Upper lobe of right lung (tissue), 1 donor: ENCODE measurements at places on chromosomes 2 and 18. TPM values are rescaled to one million over a fixed set of nuclear protein-coding genes. Genes with fewer than 3 reads are reported as not detected.

EFEMP1 gene
- 301 TPM for total RNA-seq

ARHGAP15 gene
- total RNA-seq: 19.2 TPM

GPR17 gene
- 0.49 TPM for total RNA-seq

MPP4 gene
- 0.17 TPM for total RNA-seq

KCNG2 gene
- total RNA-seq: 0.46 TPM

CD28 gene
- total RNA-seq: 2.5 TPM

LOXHD1 gene
- total RNA-seq: 2.7 TPM

NAT8 gene
- not detected for total RNA-seq

AMER3 gene
- not detected for total RNA-seq

LCT gene
- not detected for total RNA-seq

CREG2 gene
- not detected for total RNA-seq

GRCh38 chr2:27133195-27133875 lies 1.1 kb downstream of the PREB start:
- H3K27ac ChIP-seq: peak overlapping the region; percentile 93
- peaks cover 13% of the 10 kb centered on the region for H3K4me1 ChIP-seq
- no peak for DNase-seq
- peaks cover 26% of the 10 kb centered on the region for H3K36me3 ChIP-seq
- H3K4me3 ChIP-seq: peak overlapping the region; percentile 99

- DNase-seq: no peak
- H3K4me1 ChIP-seq: no peaks in the 10 kb centered on the region
- peaks cover 7% of the 10 kb centered on the region for H3K27me3 ChIP-seq
- H3K4me3 ChIP-seq: no peak overlapping the region
- H3K27ac ChIP-seq: no peak overlapping the region
- H3K36me3 ChIP-seq: no peaks in the 10 kb centered on the region
Measured at GRCh38 chr18:78766651-78767533, 212.7 kb upstream of the SALL3 start.

DNA sequence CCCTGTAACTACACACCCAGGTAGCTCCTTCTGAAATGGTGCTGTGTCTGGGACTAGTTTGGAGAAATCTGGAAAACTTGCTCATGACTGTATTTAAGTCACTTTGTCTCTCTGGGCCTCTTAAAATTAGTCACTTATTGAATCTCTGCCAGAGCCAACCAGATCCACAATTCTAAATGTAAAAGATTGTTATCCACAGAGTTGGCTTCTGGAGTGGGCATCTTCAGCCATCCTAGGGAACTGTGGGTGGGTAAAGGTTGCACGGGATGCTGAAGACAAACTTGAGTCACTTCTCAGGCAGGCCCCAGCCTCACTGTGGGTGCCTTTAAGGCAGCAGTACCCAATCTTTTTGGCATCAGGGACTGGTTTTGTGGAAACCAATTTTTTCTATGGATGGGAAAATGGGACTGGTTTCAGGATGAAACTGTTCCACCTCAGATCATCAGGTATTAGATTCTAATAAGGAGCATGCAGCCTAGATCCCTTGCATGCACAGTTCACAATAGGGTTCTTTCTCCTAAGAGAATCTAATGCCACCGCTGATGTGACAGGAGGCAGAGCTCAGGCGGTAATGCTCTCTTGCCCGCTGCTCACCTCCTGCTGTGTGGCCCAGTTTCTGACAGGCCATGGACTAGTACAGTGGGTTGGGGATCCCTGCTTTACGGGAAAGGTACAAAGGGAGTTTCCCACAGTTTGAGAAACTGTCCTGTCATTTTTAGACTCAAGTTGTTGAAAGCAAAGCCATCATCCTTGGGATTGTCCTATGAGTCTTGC lies 98.3 kb upstream of the SPRED2 start:
- no peak overlapping the region for H3K27ac ChIP-seq
- no peaks in the 10 kb centered on the region for H3K36me3 ChIP-seq
- no peak overlapping the region for H3K4me3 ChIP-seq

DNA sequence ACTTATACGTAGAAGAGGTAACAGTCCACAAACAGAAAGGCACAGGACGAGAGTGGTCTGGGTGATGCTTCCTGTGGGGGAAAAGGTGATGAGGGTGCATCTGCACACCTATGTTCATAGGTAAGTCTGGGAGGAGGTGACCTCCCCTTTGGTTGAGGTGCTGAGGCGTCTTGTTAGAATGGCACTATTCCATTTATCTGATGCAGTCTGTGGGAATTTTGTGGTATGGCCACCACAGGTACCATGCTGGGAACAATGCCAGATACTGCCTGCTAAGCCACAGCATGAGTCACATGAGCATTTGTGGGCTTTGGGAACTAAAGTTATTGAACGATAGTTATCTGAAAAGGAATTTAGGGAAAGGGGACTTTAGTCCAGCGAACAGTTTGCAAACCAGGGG lies 27.9 kb downstream of the IL37 start:
- no peaks in the 10 kb centered on the region for H3K36me3 ChIP-seq
- H3K4me1 ChIP-seq: no peaks in the 10 kb centered on the region
- no peak overlapping the region for H3K4me3 ChIP-seq
- no peak overlapping the region for H3K27ac ChIP-seq
- no peak for DNase-seq

GRCh38 chr2:213834331-213834730 lies 550.1 kb downstream of the SPAG16 start:
- no peaks in the 10 kb centered on the region for H3K4me1 ChIP-seq
- H3K4me3 ChIP-seq: no peak overlapping the region
- no peaks in the 10 kb centered on the region for H3K36me3 ChIP-seq
- no peak for DNase-seq
- no peak overlapping the region for H3K27ac ChIP-seq

DNA sequence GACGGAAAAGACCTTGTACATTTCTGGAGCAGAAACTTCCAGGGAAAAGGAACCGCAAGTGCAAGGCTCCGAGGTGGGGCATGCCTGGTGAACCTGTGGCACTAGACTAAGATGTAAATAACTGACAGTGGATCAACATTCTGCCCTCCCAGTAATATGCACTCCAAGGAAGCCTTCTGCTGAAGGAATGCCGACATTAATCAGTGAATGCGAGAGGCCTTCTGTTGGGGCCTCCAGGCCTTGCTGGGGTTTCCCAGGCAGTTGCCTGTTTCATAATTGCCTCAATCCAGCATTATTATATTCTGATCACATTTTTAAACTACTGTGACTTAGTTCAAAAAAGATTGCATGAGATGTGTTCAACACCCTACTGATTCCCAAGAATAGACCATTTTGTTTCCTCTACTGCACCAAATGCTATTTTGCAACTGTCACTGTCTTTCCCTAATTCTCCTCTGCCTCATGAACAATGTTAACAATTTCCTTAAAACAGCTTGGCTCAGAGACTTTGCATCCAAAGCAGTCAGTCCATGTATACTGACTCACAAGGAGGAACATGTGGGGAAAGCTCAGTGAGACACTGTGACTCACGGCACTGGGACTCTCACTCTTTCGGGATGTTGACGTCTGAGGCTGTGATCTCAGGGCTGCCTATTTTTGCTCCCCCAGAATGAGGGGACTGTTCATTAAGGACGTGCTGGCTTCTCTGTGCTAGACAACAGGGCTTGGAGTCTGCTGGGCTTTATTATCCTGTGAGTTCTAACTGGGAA lies 10.5 kb upstream of the DSG2 start:
- H3K27ac ChIP-seq: no peak overlapping the region
- no peaks in the 10 kb centered on the region for H3K4me1 ChIP-seq
- DNase-seq: no peak
- H3K4me3 ChIP-seq: no peak overlapping the region
- H3K36me3 ChIP-seq: no peaks in the 10 kb centered on the region

DNA sequence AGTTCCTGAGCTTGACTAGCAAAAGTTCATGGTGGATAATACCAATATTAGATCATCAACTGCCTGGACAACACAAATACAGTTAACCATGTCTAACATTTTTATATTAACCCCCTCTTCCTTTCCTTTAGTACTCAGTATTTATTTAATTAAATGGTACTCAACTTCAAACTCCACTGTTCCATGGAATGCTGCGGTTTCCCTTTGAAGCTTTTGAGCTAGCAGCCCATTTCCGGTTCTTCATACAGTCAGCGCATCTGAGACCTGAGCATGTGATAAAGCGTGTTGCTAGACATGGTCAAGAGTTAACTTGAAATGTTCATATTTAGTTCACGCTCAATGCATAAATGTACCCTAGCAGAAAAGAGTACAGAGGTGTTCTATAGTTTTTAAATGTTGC lies 278.4 kb downstream of the ALPK2 start:
- peaks cover 5% of the 10 kb centered on the region for H3K4me1 ChIP-seq
- DNase-seq: no peak
- no peak overlapping the region for H3K27ac ChIP-seq
- no peaks in the 10 kb centered on the region for H3K27me3 ChIP-seq
- H3K4me3 ChIP-seq: no peak overlapping the region

DNA sequence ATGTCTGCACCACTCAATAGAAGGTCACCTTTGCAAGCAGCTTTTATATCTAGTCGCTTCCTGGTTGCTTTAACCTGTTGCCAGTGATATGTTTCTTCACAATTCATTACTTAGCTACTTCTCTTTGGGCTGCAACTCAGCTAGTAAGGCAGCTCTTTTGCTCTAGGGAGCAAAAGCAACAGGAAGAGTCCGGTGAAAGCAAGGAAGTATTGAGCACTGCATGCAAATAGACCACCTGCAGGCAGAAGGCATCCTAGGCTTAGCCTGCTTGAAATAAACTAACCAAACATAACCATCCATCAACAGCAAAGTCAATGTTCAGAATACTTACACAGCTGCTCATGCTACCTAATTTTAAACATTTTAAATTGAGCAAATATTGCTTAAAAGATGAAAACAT lies 529.2 kb upstream of the LINC00305 start:
- no peaks in the 10 kb centered on the region for H3K27me3 ChIP-seq
- no peak overlapping the region for H3K27ac ChIP-seq
- no peak overlapping the region for H3K4me3 ChIP-seq
- no peak for DNase-seq
- H3K4me1 ChIP-seq: no peaks in the 10 kb centered on the region

- H3K27ac ChIP-seq: no peak overlapping the region
- H3K4me1 ChIP-seq: peaks cover 11% of the 10 kb centered on the region
- H3K36me3 ChIP-seq: no peaks in the 10 kb centered on the region
- no peaks in the 10 kb centered on the region for H3K27me3 ChIP-seq
Measured at GRCh38 chr18:9079818-9080528, 22.5 kb upstream of the NDUFV2 start.

GRCh38 chr2:17470855-17471641 lies 47.2 kb downstream of the RAD51AP2 start:
- no peak overlapping the region for H3K27ac ChIP-seq
- no peaks in the 10 kb centered on the region for H3K4me1 ChIP-seq
- no peak for DNase-seq
- no peaks in the 10 kb centered on the region for H3K27me3 ChIP-seq
- no peak overlapping the region for H3K4me3 ChIP-seq
- H3K36me3 ChIP-seq: no peaks in the 10 kb centered on the region

GRCh38 chr2:30272761-30273573 lies 41.6 kb downstream of the LBH start:
- H3K27ac ChIP-seq: no peak overlapping the region
- peaks cover 23% of the 10 kb centered on the region for H3K4me1 ChIP-seq
- DNase-seq: no peak
- no peaks in the 10 kb centered on the region for H3K36me3 ChIP-seq
- no peaks in the 10 kb centered on the region for H3K27me3 ChIP-seq
- no peak overlapping the region for H3K4me3 ChIP-seq

DNA sequence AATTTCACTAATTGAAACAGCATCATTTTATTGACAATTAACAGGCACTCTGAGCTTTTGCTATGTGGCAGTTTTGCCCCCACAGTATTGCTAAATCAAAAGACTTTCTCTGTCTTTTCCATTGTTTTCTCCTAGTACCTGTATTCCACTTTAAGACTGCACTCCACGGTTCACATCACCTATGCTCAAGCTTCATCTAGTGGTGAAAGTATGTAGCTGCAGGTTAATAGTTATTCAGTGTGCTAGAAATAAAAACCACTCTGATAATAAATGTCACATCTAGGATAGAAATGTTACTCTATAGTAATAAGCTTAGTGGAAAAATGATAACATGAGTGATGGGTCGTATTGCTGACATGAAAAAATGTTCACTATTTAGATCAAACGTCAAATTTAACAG lies 24.6 kb downstream of the ARL6IP6 start:
- H3K27me3 ChIP-seq: no peaks in the 10 kb centered on the region
- H3K4me3 ChIP-seq: no peak overlapping the region
- no peaks in the 10 kb centered on the region for H3K4me1 ChIP-seq

GRCh38 chr2:213834746-213835145 lies 550.5 kb downstream of the SPAG16 start:
- H3K27me3 ChIP-seq: no peaks in the 10 kb centered on the region
- no peak for DNase-seq
- H3K27ac ChIP-seq: no peak overlapping the region

- no peak overlapping the region for H3K4me3 ChIP-seq
- H3K36me3 ChIP-seq: no peaks in the 10 kb centered on the region
- no peaks in the 10 kb centered on the region for H3K27me3 ChIP-seq
- DNase-seq: no peak
- no peaks in the 10 kb centered on the region for H3K4me1 ChIP-seq
- H3K27ac ChIP-seq: no peak overlapping the region
Measured at GRCh38 chr2:221600388-221600787, 28.3 kb upstream of the EPHA4 start.

DNA sequence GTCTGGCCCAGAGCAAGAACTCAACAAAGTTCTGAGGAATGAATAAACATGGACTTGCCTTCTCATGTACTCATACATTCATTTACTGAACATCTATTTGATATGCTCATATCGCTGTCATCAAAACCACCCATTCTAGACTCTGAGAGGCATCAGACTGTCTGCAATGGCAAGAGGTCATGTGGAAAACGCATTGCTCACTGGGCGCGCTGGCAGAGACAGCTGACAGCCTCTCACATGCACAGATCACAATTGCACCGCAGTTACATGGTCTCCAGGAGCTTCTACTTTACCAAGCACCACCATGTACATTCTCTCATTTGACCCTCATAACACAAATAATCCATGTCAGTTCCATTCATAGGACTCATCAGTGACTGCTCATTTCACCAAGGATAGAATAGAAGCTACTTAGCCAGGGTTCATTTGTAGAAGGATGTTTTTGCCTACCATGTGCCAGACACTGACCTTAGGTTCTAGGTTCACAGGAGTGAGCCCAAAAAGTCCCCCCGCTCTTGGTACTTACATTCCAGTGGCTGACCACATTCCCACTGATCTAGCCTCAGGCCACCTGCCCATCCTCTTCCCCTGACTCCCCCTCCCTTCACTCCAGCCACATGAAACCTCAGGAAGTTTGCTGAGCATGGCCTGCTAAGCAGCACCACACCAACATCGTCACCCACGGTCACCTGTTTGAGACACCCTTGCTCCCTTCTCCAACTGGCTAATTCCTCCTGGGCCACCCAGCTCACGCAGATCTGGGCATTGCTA lies 6.1 kb downstream of the FAM124B start:
- H3K4me3 ChIP-seq: no peak overlapping the region
- no peaks in the 10 kb centered on the region for H3K36me3 ChIP-seq
- no peak for DNase-seq
- H3K27me3 ChIP-seq: no peaks in the 10 kb centered on the region
- H3K4me1 ChIP-seq: no peaks in the 10 kb centered on the region
- H3K27ac ChIP-seq: no peak overlapping the region
